ENCODE measurements at places on chromosomes 3 and 15.

- DNase-seq, result no peak
Observed at GRCh38 chr3:20809356-20809755, 623.4 kb upstream of the SGO1 start.

DNA sequence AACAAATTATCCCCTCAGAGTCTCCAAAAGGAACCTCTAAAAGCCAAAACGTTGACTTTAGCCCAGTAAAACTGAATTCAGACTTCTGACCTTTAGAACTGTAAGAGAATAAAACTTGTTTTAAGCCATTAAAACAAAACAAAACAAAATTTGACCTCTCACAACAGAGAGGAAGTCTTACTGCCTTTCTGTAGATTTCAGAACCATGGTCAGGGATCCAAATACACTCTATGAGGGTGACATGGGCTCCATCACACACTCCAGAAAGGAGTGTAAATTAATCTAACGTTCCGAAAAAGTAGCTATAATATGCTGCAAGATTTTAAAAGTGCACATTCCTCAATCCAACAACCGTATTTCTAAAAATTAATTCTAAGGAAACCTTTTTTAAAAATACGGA lies 19.2 kb upstream of the RPL14 start:
- DNase-seq, result no peak

- no peak for DNase-seq
Observed at GRCh38 chr3:57855281-57855680, 99.2 kb downstream of the SLMAP start.

DNA sequence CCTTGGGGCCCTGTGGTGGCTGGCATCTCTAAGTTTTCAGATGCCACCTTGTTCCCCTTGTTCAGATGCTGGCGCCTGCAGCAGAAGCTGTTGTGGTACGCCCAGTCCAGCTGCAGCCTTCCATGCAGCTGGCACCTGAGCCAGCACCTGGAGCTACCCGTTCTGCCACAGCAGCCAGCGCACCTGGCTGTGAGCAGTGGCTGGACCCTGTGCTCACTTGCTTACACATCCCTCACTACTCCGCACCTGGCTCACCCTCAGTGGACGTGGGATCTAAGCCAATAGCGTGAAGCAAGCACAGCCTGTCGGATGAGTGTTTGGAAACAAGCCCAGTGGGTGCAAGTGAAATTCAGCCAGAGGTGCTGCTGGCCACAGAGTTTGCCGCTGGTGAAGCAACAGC lies 607.5 kb upstream of the BCHE start:
- no peak for DNase-seq

DNA sequence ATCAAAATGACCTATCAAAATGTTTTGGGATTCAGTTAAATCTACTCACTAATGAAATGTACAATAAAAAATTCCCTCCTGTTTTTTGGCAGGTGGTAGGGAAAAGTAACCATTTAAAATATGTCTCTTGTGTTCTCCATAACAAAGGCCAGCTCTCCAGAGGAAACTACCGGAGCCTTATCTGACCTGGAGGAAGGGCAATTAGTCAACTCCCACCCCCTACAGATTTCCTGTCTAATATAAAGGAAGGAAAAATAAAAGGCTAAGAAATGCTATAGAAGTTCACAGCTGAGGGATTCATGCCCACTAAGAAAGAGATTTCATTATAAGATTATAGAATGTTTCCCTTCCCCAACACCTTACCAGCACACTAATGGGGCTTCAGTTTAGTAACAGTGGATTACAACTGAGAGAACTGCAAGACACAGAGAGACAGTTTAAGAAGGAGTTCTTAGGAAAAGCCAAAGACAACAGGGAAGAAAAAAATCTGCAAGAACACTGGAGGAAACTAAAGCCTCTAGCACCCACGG lies 376.5 kb upstream of the KCNMB2 start:
- no peak for DNase-seq

Measured in NCI-H2029 treated with DMSO at 0.1 percent for 48 hours (cell line).